Stimulated activated CD8-positive, alpha-beta memory T cell treated with anti-CD3 and anti-CD28 coated beads, Interleukin-15, amount 100 ng/mL, for 4 hours (primary cell): ENCODE measurements at places on chromosomes 4 and X.

- DNase-seq = no peak
Observed at GRCh38 chrX:9573282-9574106, 108.6 kb downstream of the TBL1X start.

- DNase-seq = no peak
Observed at GRCh38 chr4:28062562-28062961, 1201.9 kb downstream of the STIM2 start.

DNA sequence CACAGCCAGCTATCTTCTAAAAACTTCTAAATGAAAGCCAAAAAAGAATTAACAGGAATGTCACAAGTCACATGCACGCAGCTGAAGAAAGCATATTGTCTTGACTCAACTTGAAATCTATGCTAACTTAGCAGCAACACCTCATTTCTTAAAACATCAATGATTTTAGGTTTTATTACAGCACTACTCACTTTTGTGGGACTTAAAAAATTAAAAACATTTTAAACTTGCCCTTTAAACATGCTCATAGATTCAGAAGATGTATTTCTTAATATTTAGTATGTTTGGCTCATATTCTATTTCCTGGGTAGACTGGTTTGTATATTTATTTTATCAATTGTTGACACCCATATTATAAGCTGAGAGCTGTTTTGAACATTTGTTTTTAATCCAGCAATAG, 279.4 kb downstream of the NKX6-1 start:
- no peak for DNase-seq

DNA sequence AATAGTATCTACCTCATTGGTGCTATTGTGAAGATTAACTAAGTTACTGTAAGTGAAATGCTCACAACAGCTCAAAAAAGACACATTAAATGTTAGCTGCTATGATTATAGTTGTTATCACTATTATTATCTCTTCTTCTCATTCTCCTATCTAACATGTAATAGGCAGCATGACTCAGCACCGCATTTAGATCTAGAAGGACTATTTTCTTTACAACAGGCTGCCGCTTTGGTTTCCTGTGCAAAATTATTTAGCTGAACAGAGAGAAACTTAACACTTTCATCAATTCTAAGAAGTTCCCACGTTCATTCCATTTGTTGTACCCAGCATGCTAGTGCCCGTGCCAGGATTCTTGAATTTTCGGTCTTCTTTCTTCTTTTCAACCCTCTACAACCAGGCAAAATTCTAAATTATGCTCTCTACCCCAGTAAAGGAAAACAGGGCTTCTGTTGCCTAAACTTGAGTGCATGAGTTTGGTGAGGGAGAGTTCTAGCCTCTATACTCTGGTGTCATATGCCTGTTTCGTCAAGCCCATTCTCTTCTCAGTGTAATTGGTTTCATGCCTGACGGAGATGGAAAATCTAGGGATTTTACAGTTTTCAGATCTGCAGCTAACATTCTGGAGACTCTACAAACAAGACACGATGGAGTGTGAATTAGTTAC, 378.9 kb downstream of the PPP1R2C start:
- no peak for DNase-seq

GRCh38 chr4:39312816-39313215, 53.3 kb downstream of the RFC1 start:
- no peak for DNase-seq

DNA sequence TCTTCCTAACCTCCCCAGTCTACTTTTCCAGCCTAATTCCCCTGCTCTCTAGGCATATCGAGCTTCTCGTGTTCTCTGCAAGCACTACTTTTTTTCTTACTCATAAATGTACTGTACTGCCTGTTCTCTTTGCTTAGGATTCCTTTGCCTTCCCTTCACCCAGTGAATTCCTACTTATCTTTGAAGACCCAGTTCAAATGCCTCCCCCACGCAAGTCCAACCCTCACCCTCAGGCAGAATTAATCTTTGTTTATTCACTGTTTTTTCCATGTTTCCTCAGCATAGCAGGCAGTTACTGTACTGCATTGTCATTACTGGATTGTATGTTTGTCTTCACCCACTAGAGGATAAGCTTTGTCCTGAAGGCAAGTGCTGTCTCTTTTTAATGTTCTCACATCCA, 287.7 kb downstream of the BMPR1B start:
- DNase-seq = no peak

DNA sequence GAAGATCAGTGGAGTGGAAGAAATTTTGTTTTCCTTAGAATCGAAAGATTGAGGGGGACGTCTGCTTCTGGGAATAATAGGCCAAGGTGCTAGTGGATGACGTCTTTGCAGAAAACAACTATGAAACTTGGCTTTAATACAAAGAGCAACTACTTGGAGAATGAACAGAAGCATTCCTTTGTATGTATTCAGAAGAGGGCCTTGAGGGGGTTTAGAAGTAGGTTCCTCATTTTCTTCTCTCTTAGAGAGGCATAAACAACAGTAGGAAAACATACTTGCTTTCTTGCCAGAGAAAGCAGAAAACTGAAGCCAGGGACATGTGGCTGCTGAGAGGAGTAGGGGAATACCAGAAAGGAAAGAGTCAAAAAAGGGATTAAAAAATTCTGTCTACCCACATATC, 167.8 kb downstream of the ZNF330 start:
- DNase-seq = no peak

GRCh38 chr4:173991316-173991715, 292.2 kb downstream of the FBXO8 start:
- no peak for DNase-seq

DNA sequence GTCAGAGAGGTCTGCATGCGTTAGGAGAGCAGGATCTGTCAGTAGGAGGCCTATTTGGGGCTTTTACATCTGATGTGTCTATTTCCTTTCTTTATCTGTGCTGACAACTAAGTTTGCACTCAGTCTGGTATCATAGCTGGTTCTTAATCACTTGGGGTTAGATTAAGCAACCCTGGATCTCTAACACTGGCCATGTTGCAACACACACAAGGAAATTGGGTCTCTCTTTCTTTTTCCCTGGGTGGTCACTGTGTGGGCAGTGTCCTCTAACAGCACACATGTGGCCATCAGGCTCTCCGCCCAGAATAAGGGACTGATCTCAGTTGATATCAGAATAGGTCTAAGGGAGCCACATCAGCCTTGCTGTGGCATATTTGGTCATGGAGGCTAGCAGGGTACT, 38.9 kb downstream of the IGFBP7 start:
- DNase-seq = no peak

DNA sequence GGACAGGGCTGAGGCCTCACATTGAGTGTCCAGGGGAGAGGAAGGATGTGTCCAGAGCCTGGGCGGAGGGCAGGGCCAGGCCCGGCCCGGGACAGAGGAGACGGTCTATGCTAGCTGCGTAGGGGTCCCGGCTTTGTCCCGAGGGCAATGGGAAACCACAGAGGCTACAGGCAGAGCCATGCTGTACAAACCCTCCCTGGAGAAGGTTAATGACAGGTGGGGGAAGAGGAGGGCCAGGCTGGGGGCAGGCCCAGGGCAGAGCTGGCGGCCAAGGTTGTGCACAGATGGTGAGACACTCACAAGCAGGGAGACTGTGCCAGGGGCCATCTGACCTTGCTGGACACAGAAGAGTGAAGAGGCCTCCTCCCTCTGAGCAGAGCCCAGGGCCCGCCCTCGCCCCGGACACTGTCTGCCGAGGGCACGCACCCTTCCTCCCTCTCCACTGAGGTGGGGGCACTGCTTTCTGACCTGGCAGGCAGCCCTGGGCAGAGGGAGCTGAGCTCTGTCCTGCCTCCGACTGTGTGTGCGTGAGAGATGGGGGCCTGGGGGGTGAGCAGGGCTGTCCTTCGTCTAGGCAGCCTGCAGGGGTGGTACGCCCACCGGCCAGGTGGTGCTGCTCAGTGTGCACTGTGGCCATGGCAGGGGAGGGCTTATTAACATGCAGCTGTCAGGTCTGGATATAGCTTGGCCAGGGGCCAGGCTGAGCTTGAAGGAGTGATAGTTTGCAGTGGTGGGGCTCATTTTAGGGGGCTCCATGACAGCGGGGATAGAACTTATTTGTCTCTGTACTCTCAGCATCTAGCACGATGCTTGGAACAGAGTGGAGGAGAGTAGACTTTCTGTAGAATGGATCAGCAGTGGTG, 75.7 kb upstream of the LRPAP1 start:
- DNase-seq = no peak

DNA sequence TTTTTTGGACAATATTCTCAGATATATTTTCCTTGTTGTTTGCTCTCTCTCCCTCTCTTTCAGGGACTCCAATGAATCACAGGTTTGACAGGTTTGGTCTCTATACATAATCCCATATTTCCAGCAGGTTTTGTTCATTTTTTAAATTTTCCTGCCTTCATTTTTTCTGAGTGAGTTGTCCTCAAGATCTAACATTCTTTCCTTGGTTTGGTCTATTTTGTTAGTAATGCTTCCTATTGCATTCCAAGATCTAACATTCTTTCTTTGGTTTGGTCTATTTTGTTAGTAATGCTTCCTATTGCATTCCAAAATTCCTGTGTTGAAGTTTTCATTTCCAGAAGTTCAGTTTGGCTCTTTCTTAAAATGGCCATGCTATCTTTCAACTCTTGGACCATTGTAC, 45.3 kb upstream of the ZMAT1 start:
- no peak for DNase-seq

- DNase-seq = no peak
Observed at GRCh38 chr4:10078481-10079233, 37.9 kb downstream of the WDR1 start.

GRCh38 chrX:54865208-54865607, 55.4 kb upstream of the TRO start:
- DNase-seq = no peak

- no peak for DNase-seq
Observed at GRCh38 chrX:110588164-110588563, 207.5 kb downstream of the CHRDL1 start.

GRCh38 chr4:2009651-2010233, 968 bp upstream of the NELFA start:
- peak; percentile 9 for DNase-seq

GRCh38 chr4:77177199-77177598, 20.2 kb downstream of the CCNG2 start:
- DNase-seq = no peak

DNA sequence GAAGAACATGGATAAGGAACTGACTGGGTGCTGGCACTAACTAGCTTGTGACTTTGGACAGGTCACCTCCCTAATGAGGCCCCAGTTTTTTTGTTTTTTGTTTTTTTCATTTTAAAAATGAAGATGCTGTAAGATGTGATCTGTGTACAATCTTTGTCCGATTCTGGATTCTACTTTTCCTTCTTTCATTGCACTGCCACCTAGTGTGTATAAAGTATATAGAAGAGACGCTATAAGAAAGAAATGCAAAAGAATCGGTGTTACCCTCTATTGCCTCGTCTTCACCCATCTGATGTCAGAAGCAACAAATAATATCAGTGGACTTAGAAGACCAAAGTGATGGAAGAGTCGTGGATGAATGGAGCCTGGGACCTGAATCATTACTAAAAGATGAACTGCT, 58.6 kb upstream of the P2RY10 start:
- DNase-seq = no peak

DNA sequence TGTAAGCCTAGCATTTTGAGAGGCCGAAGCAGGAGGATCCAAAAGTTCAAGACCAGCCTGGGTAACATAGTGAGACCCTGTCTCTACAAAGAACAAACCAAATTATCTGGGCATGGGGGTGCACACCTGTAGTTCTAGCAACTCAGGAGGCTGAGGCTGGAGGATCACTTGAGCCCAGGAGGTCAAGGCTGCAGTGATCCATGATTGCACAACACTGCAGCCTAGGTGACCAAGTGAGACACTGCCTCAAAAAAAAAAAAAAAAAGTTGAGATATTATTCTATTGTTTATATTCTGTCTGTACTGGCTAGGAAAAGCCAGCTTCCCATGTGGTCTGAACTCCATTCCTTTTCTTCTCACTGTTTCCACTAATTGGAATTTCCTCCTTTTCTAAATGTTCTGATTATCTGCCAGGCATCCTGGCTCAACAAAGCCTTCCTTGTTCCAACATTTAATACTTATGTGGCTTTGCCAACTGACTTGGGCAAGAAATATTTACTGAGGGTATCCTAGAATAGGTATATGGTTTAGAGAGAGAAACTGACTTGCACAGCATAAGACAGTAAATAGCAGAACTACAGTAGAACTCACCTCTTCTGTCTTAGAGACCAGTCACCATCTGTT, 175.2 kb upstream of the ADAMTS3 start:
- DNase-seq = no peak

GRCh38 chr4:169941141-169941540, 85.1 kb downstream of the MFAP3L start:
- DNase-seq = no peak

- peak; percentile 34 for DNase-seq
Observed at GRCh38 chrX:103831803-103832544, at the start of gene RAB9B. RAB9B (minus strand) TSS chrX:103832257; CDS start chrX:103825784, 6,473 bp downstream.

DNA sequence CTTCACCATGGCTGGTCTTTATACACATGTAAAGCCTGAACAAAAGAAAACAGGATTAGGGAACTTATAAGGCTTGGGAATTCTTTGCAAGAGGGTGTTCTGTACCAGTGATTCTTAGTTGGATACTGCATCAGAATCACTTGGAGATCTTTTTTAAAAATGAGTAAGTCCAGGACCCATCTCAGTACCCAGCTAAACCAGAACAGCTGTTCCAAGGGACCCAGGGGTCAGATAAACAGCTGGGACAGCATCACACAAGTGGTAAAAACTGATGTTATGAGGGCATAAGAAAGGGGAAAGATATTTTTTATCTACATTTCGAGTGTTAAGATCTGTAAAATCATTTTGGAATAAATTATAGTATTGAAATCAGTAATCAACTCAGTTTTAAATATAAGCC, 16.1 kb downstream of the PGRMC2 start:
- no peak for DNase-seq

DNA sequence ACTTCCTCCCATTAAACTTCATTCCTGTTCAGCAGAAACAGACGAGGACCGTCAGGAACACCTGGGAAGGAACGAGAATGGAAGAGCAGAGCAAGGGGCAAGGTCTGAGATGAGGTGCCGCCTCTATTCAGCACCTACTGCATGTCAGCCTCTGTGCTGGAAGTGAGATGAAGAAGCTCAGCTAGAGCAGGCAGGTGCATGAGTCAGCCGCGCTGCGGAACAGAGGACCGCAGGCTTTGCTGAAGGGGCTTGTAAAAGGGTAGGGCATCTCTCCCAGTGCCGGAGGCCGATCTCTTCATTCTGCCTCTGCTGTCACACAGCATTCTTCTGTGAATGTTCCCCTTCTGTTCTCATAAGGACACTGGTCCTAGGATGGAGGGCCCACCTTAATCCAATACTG, 6.1 kb upstream of the ABLIM2 start:
- no peak for DNase-seq

DNA sequence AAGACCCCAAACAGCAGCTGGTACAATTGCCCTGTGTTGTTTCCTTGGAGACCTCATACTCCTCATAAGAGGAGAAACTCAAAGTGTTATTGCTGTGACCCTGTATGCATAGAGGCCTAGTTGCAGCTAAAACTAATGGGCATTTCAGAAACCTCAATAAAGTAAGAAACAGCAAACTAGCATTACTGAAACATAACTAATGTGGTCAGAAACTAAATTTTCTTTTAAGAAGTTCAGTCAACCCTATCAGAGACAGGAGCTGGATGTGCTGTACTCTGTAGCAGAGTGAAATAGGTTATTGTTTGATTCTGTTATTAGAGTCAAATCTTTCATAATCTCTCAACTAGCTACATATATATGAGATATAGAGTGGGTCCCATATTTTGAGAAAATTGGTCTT, 257.5 kb upstream of the IRS4 start:
- no peak for DNase-seq

- no peak for DNase-seq
Observed at GRCh38 chr4:89296399-89296798, 11.2 kb downstream of the GPRIN3 start.
